ENCODE measurements at places on chromosomes 5 and 9.

- DNase-seq, result no peak
Measured at GRCh38 chr5:78959767-78960166, 25.3 kb downstream of the ARSB start.

DNA sequence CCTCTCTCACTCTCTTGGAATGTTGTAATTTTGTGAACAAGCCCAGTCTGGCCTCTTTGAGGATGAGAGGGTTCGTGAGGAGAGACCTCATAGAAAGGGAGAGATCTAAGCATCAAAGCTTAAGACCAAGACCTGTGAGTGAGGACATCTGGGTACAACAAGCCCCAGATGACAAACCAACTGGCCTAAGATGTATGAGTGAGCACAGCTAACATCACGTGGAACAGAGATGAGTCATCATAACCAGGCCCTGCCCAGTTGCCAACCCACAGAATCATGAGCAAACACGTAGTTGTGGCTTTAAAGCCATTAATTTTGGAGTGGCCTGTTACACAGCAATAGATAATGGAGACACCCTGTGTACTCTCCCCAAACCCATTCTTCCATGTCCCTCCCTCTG lies 439.1 kb upstream of the KIF2A start:
- DNase-seq, result peak; percentile 35

DNA sequence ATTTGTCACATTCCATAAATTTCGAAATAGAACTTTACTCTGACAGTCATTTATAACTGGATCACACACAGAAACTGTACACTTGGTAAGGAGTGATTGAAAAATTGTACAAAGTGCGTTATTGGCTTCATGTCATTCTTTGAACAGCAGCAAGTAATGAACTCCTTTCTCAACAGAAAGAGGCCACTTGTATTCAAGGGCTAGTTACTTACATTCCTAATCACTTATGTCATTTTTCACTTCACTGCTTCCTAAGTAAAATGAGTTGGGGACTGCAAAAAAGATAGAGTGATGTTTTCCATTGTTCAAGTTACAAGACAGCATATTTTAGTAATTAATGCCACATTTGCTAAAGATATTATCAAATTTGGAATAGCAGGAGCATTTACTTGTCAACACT lies 893.2 kb downstream of the DTWD2 start:
- DNase-seq, result no peak

DNA sequence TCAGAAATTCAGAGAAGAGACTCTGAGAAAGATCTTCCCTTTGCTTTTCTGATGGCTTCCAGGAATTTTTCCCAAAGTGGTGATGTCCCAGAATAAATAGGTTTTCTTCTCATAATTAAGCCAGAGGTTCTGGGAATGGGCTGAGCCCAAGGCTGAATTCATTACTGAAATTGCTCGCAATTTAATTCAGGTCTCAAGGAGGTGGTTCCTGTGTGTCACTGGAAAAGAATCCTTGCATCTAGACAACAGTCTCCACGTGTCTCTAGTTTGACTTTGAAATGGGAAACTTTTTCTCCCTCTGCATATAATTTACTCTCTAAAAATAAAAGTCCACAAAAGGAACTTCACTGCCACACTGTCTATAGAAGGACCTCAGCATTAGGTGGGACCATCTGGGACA lies 27.8 kb upstream of the STX17 start:
- no peak for DNase-seq

DNA sequence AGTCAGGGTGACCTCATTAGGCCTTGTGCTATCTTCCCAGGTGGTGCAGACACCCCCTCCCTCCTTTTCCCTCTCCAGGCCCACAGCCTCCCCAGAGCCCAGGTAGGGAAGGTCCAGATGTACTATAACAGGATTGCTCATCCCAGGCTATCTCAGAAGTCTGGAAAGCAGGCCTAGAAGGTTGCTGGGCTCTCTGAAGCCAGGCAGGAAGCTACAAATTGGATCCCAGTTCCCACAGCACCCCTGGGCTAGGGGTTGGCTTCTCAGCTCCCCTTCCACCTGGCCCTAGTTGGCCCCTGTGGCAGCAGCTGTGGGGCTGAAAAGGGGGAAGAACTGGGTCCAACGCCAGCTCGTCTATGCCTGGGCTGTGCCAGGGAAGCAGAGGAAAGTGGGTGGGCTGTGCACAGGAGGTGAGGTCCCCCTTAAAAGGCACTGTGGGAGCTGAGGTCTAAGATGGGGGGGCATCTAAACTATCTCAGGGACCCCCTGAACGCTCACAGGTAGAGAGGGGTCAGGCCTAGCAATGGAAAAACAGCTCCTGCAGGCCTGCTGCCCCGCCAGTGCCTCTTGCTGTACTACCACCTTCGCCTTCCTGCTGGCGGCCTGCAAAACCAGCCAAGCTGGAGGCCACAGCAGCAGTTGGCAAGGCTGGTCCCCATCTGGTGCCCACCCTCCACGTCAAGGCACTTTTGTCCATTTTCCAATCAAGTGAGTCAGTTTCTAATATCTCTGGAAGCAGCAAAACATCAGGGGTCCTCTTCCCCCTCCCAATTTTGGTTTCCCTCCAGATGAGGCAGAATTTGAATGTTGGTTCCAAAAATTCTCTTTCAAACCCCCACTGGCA lies 13.3 kb upstream of the PSMD5 start:
- DNase-seq, result no peak

DNA sequence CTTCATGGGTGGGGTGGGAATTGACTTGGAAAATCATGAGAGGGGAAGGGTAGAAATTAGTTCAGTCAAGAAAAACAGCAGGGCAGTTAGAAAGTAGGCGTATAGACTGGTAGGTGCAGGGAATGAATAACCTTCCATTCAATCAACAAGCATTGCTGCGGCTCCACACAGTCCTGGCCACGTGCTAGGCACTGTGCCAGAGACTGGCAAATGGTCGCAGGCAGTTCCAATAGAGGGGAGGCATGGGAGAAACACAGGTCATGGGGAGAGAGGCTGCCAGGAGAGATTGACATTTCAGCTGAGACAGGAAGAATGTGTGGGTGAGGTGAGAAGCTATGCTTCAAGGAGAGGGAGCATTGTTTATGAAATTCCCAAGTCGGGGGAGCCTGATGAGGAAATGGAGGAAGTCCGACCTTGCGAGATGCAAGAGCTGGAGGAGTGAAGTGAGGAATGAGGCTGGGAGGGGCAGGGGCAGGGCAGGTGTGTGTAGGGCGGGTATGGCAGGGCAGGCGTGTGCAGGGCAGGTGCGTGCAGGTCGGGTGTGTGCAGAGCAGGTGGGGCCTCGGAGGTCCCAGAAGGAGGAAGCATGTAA lies 54.4 kb upstream of the PPARGC1B start:
- DNase-seq, result no peak

DNA sequence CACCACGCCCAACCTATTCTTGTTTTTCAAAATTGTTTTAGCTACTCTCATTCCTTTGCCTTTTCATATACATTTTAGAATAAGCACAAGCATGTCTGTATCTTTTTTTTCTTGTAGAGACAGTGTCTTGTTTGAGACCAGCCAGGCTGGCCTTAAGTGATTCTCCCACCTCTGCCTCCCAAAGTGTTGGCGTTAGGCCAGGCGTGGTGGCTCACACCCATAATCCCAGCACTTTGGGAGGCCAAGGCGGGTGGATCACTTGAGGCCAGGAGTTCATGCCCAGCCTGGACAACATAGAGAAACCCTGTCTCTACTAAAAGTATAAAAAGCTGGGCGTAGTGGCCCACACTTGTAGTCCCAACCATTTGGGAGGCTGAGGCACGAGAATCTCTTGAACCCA lies 13.1 kb downstream of the RNF44 start:
- no peak for DNase-seq

GRCh38 chr9:120110520-120110919 lies 469.4 kb downstream of the CDK5RAP2 start:
- no peak for DNase-seq

GRCh38 chr9:98999152-98999525 lies 55.4 kb downstream of the COL15A1 start:
- no peak for DNase-seq

DNA sequence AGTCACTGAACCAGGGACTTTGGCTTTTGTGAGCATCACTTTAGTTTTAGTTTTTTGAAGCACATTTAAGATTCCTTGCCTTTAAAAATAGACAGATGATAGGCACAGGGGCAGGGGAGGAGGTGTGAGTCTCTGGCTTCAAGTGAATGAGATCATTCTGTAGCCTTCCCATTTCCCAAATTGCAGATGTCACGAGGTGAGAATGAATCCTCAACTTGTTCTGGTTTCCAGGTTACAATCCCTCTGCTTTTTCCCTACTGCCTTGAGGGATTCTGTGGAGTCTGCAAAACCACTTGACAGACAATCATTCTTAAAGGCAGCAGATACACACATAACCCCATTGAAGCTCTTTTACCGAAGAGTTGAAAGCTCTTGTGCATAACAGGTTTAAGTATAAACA lies 332.4 kb downstream of the DMAC1 start:
- no peak for DNase-seq

- peak; percentile 36 for DNase-seq
Measured at GRCh38 chr5:54644226-54644625, 126.7 kb downstream of the SNX18 start.

DNA sequence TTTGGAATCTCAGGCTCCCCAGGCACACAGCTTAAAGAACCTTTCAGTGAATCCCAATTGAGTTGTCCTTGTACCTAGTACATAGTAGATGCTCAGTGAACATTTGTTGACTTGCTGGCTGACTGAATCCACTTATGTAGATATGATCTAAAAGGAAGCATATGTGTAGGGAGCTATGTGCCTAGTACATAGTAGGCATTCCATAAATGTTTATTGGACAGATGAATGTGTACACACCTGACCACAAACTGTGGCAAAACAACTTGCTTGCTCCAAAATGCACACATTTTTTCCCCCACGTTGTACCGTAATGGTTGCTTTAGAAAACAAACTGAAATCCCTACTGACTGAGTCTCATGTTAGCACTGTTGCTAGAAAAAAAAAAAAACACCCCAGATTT lies 80.2 kb upstream of the IL12B start:
- no peak for DNase-seq

DNA sequence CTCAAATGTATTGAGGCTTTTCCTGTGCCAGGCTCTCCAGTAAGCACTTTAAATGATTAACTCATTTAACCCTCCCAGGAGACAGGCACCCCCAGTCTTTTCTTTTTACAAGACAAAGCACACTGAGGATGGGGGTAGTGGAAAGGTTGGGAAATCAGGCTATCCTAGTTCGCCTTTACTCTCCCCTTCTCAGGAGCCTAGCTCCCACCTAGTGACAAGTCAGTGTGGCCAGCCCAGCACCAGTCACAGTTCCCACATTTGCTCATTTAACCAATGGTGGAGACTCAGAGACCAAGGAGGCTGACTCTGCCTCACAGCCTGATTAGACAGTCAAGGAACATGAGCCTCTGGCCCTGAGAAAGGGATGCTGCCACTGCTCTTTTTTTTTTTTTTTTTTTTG lies 3.5 kb downstream of the ALDH7A1 start:
- DNase-seq, result no peak

DNA sequence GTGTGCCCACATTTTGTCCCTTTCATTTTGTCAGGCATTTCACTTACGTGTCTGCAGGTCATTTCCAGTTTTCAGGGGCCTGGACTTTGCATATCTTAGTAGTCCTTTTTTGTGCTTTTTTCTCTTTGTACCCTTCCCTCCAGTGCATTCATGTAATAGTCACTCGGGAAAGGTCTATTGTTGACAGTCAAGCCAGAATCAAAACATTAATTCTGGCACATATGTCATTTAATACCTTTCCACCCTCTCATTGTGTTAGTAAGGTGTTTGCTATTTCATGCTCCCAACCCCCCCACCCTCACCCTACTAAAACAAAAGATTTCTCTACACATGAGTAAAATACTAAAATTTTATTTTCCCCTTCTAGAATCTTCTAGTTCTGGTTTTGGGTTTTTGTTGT lies 42.7 kb downstream of the UGCG start:
- no peak for DNase-seq

- no peak for DNase-seq
Measured at GRCh38 chr9:29511680-29512079, 1938.4 kb upstream of the C9orf72 start.

GRCh38 chr9:137989999-137990715 lies 112.6 kb downstream of the CACNA1B start:
- no peak for DNase-seq

- no peak for DNase-seq
Measured at GRCh38 chr9:87889065-87889881, 6.6 kb downstream of the SPATA31E1 start.

DNA sequence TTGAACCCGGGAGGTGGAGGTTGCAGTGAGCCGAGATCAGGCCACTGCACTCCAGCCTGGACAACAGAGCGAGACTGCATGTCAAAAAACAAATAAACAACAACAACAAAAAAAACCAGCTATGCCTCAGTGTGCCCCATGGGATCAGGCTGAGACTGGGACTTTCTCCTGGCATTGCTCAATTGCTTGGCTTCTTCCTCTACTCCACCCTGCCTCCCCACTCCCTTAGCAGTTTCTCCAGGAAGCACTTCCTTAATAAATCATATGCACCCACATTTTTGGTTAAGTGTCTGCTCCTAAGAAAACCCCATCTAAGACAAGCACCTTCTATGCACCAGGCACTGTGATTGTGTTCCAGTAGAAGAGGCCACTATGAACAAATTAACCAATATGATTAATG lies 41.0 kb upstream of the TMEM252 start:
- no peak for DNase-seq

- DNase-seq, result no peak
Measured at GRCh38 chr9:135129137-135129695, 41.7 kb downstream of the OLFM1 start.

GRCh38 chr5:97541864-97542263 lies 358.8 kb upstream of the RIOK2 start:
- no peak for DNase-seq

DNA sequence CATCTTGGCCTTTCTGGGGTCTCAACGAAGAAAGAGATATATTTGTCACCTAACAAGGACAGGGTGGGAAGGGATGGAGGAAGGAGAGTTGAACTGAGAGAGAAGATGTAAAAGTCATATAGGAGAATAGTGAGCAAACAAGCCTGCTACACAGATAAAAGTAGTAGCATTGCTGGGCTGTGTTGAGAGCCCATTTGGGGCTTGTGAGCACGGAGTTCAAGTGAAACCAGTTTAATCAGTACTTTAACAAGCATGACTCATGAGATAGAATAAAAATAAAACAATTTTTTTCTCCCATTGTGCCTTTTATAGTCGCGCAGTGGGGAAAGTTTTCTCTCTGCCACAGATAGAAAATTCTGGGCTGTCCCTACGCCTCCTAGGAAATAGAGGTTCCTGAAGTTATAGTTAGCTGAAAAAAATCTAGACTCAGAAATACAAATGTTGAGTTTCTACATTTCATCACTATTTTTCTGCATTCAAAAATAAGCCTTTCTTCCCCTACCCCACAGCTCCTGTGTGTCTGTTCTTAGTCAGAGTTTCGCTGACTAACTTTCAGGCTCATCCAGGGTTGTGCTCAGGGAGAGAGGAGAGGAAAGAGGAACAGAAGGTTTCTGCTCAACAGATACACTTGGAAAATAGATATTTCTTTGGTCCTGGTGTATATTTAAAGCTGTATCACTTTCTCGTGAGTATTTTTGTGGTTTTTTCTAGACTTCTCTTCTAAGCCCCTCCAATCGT lies 395.8 kb upstream of the ADAMTSL1 start:
- DNase-seq, result no peak

DNA sequence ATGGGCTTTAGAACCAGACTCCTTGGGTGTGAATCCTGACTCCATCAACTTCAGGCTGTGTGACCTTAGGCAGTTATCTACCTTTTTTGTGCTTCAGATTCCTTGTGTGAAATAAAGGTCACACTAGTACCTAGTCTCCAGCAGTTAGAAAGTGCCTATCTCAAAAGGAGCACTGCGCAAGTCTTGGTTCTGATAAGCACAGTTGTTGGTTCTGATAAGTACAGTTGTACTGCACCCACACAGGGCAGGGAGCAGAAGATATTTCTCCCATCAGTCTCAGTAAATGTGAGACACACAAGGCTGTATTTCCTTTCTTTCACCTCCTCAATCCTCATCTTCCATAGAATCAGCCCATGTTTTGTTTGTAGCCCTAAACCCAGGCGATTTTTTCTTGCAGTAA lies 116.6 kb upstream of the DPYSL3 start:
- no peak for DNase-seq

Data from HS-27A (cell line).